ENCODE measurements at places on chromosomes 11 and 22.

DNA sequence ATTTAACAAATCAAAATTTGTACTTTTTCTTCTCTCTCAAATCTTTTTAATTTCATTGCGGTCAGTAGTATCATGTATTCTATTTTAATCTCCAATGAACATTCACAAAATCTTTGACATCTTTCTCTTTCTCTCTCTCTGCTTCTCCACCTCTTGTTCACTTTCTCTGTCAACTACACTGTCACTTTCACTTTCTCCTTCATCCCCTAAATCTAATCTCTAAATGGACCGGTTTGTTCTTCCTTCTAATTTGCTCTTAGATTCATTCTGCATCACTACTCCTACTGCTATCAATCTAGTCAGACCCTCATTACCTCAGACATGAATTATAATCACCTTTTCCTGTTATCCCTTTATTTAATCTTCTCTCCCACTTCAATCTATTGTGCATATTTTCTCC, 18.6 kb downstream of the CCDC73 start:
- no peak for DNase-seq

DNA sequence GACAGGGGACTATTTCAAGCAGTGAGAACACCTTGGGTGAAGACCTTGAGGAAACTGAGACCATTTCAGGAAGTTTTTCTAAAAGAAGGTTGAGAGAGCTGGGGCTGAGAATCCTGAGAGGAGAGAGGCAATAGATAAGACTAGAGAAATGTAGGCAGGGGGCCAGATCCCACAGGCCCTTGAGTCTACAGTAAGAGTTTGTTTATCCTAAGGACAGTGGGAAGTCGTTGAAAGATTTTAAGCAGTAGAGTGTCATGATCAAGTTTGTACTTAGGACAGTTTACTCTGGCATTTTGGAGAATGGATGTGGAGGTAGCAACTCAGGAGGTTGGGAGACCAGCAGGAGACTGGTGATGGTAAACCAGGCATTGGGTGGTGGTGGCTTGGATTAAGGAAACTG, 17.1 kb downstream of the HSD17B12 start:
- DNase-seq: no peak

DNA sequence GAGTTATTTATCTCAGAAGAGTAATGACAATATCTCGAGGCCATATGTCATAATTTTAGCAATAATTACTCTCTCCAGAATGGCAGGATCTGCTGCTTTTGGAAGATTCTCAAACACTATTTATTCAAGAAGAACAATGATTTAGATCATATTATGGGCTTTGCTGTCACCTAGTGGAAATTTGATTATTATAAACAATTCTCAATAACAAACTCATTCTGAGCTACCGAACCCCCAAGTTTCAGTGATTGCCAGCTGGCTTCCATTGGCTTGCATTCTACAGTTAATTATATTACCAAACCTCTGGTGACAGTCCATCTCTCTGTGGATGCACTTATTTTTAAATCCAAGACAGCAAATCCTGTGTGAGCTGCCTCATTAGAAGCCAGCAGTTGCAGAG, 27.9 kb upstream of the SLC36A4 start:
- DNase-seq: no peak

- no peak for DNase-seq
These were observed 22.5 kb downstream of the LRRC10B start for GRCh38 chr11:61531044-61531443.

DNA sequence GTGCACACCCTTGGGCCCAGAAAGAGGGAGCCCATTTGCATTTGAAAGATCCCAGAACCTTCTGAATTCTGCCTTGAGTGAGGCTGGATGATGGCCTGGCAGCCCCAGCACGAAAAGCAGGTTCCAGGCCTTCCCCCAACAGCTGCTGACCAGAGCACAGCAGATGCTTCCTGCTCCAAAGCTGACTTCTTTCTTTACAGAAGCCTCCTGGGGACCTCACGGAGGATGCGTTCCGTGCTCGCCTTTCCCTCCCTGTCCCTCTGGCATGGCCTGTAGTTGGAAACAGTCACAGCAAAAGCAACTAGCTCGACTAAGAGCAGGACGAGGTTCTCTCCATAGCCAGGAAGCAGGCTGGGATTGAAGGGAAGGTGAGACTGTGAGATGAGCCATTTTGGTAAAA, 107.7 kb upstream of the B3GAT1 start:
- no peak for DNase-seq

All from activated CD4-positive, alpha-beta T cell treated with anti-CD3 and anti-CD28 coated beads, Interleukin-2, amount 50 U/mL, for 24 hours (primary cell).